ENCODE measurements at places on chromosomes 11 and 22. TPM values are rescaled to one million over a fixed set of nuclear protein-coding genes. Genes with fewer than 3 reads are reported as not detected.

SGSM1 gene
- 0.16 TPM for total RNA-seq

DNA sequence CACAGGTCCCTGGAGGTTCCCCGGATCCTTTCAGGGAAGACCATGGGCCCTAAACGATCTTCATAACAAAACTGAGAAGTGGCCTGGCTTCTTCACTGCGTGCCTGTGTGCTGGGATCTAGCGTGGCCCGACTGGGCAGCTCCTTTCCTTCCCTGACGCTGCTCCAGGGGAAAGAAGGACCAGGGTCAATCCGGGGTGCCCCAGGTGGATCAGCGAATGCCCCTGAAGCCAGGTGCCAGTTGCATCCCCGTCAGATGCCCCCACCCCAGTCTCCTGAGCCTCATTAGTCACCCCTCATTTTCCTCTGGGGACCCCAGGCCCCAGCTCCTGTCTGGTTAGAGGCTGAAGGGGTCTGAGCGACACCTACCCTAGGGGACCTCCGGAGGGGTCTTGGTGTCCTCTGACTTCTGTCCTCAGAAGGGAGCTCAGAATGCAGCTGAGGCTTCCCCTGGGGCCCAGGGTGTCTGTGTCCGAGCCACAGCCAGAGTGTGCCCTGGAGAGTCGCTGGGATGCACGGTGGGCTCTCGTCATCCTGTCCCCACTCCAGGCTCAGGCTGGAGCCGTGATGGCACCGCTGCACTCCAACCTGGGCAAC lies 18.7 kb upstream of the MUC6 start:
- DNase-seq, result no peak

- DNase-seq, result no peak
These were observed 9.4 kb upstream of the FBLN1 start for GRCh38 chr22:45493286-45493771.

GRCh38 chr22:30455075-30455840 lies 16.6 kb downstream of the SEC14L3 start:
- no peak for DNase-seq

- no peak for DNase-seq
These were observed at the start of gene MMP10 for GRCh38 chr11:102780491-102780918. MMP10 (minus strand) TSS chr11:102780628; CDS start chr11:102780591, 37 bp downstream.

MIOX gene
- total RNA-seq, result not detected

DNA sequence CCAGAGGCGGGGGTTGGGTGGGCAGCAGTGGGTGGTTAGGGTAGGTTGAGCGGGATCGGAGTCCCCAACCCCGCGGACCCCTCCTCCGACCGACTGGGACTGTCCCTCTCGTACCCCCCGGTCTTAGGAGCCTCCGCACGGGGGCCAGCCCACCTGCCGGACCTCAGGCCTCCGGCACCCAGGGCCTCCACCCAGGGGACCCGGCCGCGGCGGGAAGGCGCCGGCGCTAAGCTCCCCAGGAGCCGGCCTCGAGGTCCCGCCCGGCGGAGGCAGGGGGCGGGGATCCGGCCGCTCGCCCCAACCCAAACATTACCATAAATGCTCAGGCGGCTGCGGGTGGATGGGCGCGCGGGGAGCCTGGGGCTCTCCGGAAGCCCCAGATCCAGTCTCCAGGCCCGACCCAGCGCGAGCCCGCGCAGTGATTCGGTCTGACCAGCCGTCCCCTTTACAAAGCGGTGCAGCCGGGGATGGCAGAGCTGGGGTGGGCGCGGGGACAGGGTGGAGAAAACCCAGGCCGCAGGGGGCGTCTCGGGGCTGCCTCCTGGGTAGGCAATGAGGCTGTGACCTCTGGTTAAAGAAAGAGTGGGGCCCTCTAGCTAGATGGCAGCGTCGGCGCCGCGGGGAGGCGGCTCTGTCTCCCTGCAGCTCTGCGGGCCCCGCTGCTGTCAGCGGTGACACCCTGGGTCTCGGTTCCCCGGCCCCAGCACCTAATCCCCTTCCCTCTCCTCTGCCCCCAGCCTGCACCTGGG lies 4.0 kb upstream of the MCAM start:
- peak; percentile 74 for DNase-seq

LDHAL6A gene
- total RNA-seq, result not detected

DNA sequence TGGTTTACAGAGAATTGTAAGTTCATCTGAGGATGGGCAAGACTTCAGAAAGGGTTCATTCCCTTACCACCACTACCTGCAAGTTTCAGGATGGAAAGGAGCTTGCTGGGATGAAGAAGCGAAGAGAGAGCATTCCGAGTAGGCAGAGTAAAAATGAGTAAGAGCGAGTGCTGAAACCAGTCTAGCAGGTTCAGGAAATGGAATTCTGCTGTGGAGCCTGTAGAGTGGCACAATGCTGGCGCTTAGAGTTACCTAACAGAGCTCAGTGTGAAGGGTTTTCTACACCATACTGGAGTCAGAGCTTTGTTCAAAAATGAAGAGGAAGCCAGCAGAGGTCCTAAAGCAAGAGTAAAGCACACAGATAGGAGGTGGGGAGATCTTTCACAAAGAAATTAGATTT lies 179.2 kb upstream of the ZC3H12C start:
- DNase-seq, result no peak

C22orf31 gene
- total RNA-seq, result 0.73 TPM

ALDH3B2 gene
- total RNA-seq, result 62.3 TPM

- no peak for DNase-seq
These were observed 13.6 kb downstream of the GNB1L start for GRCh38 chr22:19840955-19841640.

GRCh38 chr11:82906236-82906635 lies 4.7 kb downstream of the DDIAS start:
- DNase-seq, result no peak

GRCh38 chr22:39363751-39364515 lies 14.1 kb downstream of the SYNGR1 start:
- no peak for DNase-seq

- no peak for DNase-seq
These were observed 953 bp downstream of the ATG16L2 start for GRCh38 chr11:72815110-72815618.

DNA sequence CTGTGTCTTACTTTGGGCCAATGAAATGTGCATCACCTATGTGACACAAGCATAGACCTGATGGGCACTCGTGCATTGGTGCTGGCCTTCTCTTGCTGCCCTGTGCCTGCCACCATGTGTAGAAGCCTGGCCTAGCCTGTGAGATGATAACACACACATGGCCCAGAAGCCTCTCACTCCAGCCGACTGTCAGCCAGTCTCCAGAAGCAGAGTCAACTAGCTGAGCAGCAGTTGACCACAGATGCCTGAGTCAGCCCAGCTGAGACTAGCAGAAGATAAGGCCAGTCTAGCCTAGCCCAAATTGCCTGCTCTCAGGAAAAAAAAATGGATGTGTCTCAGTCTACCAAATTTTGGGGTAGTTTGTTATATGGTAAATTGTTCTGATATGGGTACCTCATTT lies 46.2 kb downstream of the CSNK2A3 start:
- no peak for DNase-seq

GRCh38 chr11:47723041-47723440 lies 7.9 kb upstream of the AGBL2 start:
- DNase-seq, result no peak

GRCh38 chr11:36006556-36006955 lies 62.7 kb downstream of the LDLRAD3 start:
- no peak for DNase-seq

MS4A3 gene
- total RNA-seq, result not detected

SLC22A25 gene
- total RNA-seq, result not detected

GRCh38 chr11:114616516-114616915 lies 20.9 kb upstream of the NXPE4 start:
- DNase-seq, result no peak

- DNase-seq, result no peak
These were observed 17.5 kb upstream of the SLC25A1 start for GRCh38 chr22:19195796-19196731.

DNA sequence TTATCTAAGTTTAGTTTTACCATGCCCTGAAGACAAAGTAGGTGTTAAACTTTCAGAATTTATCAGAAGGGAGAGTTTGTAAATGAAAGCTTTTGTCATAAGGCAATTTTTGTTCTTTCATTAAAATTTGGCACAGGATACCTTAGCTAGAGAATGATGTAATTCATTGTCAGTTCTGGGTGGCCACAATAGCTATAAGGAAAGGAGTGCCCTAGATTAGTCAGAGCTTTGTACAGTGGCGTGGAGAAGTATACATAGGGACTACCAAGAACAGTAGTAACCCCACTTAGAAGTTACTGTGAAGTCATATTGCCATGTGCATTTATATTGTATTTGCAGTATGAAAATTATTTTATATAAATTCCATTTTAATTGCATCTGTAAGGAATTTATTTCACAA lies 126.3 kb upstream of the CARD18 start:
- DNase-seq, result no peak

GRCh38 chr11:96459751-96460150 lies 69.9 kb downstream of the JRKL start:
- DNase-seq, result no peak

DNA sequence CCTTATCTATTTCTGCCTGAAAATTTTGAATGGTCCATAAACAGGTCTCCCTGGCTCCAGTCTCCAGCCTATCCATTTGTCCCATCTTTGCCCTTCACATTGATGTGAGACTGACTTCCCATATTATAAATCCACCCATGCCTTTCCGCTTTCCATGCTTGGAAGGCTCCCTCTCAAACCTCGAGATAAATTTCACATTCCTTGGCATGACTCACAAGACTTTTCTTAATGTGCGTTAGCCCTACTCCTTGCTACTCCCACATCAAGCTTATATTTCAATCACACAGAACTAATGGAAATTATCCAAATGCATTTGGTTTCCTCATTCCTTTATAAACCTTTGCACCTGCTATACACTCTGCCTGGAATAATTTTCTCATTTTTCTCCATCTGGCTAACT lies 163.7 kb upstream of the NTM start:
- DNase-seq, result no peak

GRCh38 chr11:20051469-20052399 lies 108.5 kb downstream of the DBX1 start:
- DNase-seq, result no peak

DNA sequence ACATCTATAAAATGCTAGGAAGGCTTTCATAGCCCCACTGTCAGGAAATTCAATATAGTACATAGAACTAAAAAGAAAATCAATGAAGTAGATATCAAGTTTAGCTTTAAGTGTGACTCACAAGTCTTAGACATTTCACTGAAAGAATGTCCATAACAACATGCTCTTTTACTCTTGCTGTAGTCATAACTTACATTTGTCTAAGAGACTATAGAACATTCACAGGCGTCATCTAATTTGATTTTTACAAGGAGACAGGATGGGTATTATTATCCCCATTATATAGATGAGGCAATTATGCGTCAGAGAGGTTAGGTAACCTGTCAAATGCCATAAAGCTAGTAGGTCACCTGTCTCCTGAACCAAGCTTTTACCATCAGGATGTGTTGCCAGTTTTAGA lies 36.9 kb downstream of the BDNF start:
- no peak for DNase-seq

- no peak for DNase-seq
These were observed 1.0 kb upstream of the NPAS4 start for GRCh38 chr11:66419825-66420224.

Data from breast epithelium (tissue), 4 donors.